HTR-8/SVneo (cell line): ENCODE measurements at places on chromosomes 3 and 15.

DNA sequence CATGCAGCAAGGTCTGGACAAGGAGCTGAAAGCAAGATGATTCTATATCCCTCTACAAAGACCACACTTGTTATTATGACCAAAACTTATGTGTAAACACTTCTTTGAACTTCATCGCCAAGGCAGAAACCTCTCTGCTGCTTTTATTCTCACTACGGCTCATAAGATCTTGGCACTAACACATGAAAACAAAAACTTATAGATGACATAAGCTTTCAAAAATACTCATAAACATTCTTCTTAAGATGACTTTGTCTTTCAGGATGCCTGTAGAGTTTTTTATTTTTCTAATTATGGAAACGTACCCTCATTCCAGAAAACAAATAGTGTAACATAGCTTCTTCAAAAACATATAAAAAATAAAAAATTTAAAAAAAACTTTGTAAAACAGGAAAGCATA, 12.5 kb upstream of the C15orf61 start:
- DNase-seq: no peak

GRCh38 chr3:150826466-150827282, 63.7 kb upstream of the SIAH2 start:
- DNase-seq: no peak

GRCh38 chr15:79164465-79164864, 73.9 kb upstream of the RASGRF1 start:
- no peak for DNase-seq

DNA sequence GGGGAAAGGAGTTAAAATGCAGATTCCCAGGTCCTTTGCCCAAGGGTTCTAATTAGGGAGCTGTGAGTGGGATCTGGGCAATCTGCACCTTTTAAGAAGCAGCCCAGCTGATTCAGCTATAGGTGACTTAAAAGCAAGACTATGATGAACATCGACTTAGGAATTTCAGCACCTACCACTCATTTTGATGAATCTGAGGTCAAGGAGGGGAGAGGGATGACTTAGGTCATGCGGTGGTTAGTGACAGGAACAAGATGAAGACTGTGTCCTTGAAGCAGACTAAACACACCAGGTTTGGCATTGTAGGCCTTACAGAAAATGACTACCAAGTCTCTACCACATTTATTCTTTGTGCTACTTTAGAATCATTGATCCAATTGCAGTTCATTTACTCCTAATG, 196.3 kb downstream of the DTWD1 start:
- no peak for DNase-seq

GRCh38 chr3:172057059-172057458, 17.7 kb downstream of the FNDC3B start:
- no peak for DNase-seq

DNA sequence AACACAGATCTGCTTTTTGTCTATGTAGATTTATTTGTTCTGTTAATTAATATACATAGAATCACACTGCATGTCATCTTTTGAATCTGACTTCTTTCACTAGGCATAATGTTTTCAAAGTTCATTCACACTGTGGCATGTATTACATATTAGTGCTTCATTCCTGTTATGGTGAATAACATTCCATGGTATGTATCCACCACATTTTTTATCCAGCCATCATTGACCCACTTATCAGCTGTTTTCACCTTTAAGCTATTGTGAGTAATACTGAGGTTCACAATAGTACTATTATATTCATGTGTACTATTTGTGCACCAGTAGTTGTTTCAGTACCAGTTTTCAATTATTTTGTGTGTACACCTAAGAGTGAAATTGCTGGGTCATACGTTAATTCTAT, 230.6 kb upstream of the CNTN3 start:
- no peak for DNase-seq

GRCh38 chr3:114122027-114122709, 56.7 kb downstream of the DRD3 start:
- no peak for DNase-seq

DNA sequence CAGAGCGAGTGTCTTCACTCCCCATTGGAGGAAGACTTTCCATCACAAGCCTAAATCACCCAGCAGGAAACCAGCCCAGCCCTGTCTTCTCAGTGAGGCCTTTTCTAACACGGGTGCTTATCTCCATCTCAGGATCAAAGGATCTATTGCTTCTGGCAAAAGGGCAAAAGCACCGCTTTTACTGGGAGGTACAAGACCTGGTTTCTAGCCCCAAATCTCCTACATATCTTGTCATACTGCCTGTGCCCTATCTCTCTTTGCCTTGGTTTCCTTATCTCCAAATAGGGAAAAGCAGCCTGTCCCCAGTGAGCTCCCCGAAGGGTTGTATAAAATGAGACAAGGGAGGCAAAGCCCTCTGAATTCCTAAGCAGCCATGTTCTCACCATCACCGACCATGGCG, 5.2 kb downstream of the GLB1 start:
- DNase-seq: no peak

GRCh38 chr3:56969851-56970250, 90.6 kb upstream of the SPATA12 start:
- no peak for DNase-seq

DNA sequence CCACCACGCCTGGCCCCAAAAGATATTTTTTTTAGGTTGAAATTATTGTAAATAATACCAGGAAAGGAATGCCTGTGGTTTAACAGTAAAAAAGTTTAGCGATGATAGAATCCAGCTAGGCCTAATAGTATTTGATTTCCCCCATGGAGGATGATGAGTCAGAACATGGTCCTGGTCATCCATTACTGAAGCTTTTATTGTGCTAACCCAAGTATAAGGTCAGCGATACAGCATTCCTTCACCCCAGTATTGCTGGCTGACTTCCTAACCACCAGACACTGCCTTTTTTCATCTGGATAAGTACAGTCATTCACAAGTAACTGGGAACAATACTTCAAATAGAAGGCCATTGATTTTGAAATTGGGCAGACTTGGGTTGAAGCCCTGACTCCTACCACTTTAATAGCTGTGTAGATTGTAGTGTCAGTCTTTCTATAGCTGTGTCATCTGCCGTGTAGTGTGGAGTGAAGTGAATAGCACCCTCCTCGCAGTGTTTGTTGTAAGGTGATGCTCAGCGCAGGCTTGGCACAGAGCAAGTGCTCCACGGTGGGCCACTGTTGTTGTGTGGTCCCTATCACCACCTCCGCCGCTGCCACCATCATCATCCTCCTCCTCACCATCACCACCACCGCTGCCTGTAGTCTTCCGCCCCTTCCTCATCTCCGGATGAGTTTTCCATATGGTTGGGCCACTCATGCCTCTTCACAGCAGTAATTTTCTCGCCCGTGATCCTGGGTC, 436.0 kb upstream of the TPM1 start:
- DNase-seq: peak; percentile 85

DNA sequence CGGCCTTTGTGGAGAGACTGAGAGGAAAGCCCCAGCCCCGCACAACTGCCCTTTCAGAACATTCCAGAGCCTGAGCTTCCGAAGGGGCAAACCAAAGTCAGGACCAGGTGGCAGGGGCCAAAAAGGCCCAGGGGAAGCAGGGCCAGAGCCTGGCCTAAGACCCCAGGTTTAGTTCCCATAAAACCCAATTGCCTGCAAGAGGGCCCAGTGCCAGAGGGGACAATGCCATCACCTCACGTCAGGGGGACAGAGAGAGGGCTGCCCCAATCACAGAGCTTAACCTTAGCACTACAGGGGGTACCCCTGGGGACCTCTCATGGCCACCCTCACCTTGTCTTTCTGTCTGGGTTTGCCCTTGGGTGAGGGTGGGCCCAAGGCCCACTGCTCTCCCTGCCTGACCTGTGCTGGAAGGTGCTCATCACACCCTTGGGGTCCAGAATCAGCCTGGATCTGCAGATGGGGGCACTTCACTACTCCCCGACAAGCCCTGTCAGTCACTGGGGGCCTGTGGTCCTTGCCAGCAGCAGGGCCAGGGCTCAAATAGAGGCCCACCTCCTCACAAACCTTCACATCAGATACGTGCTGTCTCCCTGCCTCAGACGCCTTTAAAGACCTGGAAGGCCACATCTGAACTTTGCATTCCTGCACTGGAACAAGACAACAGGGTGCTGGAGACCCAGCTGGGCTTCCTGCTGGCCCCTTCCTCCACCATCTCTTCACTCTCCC, 3.8 kb downstream of the CALML4 start:
- DNase-seq: no peak

- DNase-seq: peak; percentile 39
Measured at GRCh38 chr3:56758539-56758981, 43.2 kb downstream of the ARHGEF3 start.

DNA sequence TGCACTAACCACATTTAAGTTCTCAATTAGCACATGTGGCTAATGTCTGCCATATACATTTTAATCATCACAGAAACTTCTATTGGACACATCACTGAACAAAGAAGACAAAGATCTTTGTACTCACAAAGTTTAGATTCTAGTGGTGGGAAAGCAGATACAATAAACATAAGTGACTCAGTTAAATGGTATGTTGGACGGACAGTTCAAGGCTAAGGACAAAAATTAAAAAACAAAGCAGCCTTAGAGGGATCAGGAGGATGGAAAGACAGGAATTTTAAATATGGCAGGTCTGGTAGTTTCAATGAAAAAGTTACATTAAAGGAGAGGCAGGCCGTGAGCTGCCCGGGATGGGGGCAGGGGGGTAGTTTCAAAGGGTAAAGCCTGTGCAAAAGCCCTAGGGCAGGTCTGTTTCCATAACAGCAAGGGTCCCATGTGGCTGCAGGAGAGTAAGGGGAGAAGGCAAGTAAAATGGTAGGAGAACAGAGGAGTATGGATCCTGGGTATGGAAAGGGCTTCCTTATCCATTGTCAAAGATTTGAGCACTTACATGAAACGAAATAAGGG, 220.7 kb downstream of the FHIT start:
- no peak for DNase-seq

DNA sequence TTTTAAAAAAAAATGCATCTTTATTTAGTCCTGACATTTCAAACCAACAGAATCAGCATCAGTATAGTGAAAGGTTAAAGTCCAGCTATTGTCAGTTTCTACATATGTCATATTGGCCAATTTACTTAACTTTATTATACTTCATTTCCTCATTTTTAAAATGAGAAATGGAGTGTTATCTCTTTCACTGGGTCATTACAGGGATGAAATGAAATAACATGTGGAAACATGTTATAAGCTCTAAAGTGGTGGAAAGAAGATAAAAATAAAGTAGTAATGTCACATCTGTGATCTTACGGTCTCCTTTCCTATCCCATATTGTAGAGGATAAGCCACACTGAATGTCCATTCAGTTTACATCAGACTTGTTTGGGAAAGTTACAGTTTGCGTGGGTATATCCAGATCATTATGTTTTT, 780.1 kb downstream of the TUSC7 start:
- no peak for DNase-seq

DNA sequence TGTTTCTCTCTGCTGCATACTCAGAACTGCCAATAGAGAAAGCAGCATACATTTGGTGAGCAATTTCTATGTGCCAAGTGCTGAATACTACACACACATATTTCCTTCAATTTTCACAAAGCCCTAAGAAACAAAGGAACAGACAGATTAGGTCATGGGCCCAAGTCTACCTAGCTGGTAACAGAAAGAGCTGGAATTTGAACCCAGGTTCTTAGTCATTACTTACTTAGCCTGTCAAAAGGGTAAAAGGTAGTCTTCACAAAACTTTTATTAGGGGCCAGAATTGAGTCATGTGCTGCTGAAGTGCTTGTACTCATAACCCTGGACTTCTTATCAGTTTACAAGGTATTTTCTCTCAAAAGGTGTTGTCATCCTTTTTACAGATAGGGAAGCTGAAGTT, 10.4 kb upstream of the ABHD17C start:
- no peak for DNase-seq

DNA sequence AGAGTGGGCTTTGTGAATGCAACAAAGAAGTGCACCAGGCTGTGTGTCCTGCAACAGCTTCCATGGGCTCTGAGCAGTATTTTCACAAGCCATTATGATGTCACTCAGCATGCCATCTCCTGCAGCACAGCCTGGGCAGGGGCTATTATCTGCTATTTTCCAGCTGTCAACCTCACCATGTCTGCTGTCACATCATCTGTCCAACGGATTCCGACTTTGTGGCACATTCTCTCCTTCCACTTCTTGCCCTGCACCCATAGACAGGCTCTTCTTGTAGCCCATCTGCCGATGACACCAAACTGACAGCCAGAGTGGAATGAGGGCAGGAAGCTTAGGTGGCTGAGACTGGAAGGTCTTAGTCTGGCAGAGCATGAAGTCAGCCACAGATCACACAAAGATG, 691.9 kb downstream of the NTRK3 start:
- DNase-seq: no peak

DNA sequence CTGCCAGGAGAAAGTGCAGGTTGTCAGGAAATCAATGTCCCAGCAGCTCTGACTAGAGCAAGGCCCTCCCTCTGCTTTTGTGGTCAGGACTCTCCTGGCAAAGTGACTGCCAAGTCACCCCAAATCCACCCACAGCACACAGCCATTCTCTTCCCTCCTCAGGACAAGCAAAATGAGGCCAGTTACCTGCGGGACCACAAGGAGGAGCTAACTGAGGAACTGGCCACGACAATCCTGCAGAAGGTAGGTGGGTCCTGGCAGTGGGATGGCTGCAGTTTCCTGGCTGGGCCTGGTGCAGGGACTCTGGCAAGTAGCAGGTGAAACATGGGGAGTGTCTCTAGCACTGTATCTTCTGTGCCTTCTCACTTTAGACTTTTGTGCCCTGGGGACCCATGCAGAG, 142.5 kb upstream of the EIF1B start:
- DNase-seq: no peak

GRCh38 chr3:37949866-37950265, 40.7 kb upstream of the VILL start:
- no peak for DNase-seq

GRCh38 chr3:193145248-193145647, 95.8 kb upstream of the PLAAT1 start:
- no peak for DNase-seq
